ENCODE measurements at places on chromosomes 2 and 18.

GRCh38 chr2:190882856-190883582 lies 2.4 kb downstream of the GLS start:
- no peak for DNase-seq

- DNase-seq: no peak
Measured at GRCh38 chr18:2083691-2084090, 487.6 kb downstream of the METTL4 start.

DNA sequence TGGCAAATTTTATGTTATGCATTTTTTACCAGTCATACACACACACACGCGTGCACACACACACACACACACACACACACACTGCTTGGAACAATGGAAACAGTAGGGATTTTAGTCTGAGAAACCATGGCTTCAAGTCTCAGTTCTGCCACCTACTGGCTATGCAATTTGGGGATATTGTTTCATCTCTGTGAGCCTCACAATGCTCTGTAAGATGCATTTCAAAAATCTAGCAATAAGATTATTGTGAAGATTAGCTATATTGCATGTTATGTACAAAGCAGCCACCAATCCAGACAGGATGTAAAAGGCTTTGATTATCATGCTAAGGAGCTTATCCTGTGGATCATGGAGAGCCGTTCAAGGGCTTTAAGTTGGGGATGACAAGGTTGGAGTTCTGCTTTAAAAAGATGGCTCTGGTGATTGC lies 401.4 kb downstream of the NBAS start:
- no peak for DNase-seq

- no peak for DNase-seq
Measured at GRCh38 chr2:55118643-55119083, 68.4 kb upstream of the RTN4 start.

DNA sequence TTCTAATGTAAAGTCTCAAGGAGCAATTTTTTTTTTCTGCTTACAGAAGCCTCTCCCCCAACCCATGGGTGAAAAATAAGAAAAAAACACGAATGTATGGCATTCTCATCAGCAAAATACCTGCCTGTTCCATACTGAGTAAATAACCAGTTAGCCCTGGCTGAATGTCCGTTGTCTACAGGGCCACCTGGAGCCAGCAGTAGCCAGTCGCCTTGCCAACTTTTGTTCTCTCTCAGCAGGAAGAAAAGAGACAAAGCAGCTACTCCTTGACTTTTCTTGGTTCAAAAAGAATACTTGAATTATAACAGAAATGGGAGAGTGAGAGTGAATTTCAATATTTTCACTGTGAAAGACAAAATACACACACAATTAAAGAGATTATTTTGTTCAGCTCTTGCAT lies 532.9 kb upstream of the CRIM1 start:
- DNase-seq: no peak

GRCh38 chr2:95231723-95232122 lies 24.4 kb downstream of the ZNF892 start:
- DNase-seq: no peak

DNA sequence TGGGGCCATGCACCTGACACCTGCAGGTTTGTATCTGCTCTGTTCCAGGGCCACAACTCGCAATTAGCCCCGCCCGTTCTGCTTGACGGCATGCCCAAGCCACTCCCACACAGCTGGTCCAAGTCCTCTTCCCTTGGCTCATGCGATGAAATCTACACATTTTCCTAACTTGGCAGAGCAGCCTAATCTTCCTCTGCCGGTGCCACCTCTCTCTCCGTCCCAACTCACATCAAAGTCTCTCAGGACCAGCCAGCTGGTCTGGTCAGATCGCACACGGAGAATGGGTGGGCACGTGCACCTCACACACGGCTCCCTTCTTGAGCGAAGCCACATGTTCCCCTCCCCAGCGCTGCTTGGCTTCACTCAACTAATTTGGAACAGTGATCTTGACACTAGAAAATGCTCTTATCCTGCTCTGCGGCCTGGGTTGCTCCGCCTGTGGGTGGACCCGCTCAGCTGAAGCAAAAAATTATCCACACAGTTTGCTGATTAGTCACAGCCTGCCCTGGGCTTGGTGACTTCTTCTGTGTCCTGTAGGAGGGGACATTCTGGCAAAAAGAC lies 176.7 kb downstream of the NRP2 start:
- no peak for DNase-seq

DNA sequence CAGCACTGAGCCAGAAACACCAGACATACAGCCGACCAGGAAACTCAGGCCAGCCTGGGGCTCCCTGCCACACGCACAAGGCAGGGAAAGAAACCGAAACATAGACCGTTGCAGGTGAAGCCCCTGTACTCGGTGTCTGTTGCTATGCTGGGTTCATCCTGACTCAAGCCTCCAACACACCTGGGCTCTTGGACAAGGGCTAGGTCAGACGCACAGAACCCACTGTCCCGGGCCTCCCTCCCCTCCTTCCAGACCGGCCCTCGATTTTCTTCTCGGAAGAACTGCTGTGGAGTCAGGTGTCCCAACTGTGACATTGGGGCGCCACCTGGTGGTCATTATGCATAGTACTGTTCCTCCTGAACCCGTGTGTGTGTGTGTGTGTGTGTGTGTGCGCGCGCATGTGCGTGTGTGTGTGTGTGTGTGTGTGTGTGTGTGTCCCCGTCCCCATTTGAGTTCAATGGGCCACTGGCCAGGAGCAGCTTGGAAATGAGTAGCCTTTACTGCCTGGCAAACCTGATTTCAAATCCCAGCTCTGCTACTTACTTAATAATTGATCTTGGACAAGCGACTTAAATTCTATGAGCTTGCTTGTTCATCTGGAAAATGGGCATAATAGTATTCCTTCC lies 55.4 kb upstream of the GLI2 start:
- DNase-seq: peak; percentile 16

DNA sequence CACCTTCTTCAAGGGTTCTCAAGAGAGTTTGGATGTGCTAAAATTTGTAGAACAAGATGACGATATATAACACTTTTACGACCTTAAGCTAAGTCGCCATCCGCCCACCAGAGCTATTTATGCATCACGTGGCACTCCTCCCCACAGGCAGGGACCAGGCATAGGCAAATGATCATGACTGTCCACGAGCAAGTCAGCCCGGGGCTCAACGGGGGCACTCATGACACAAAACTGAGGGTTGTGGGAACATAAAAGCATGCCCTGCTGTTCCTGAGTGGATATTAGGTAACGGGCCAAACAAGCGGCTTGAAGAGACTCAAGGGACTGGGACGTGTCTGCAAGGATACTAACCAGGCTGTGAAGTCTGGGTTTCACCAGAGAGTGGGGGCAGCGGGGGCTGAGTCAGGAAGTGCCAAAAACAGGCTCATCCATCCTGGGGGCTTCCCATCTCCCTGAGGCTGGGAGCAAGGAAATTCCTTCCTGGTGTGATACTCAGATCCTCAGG lies 58.1 kb downstream of the FAM178B start:
- DNase-seq: no peak

DNA sequence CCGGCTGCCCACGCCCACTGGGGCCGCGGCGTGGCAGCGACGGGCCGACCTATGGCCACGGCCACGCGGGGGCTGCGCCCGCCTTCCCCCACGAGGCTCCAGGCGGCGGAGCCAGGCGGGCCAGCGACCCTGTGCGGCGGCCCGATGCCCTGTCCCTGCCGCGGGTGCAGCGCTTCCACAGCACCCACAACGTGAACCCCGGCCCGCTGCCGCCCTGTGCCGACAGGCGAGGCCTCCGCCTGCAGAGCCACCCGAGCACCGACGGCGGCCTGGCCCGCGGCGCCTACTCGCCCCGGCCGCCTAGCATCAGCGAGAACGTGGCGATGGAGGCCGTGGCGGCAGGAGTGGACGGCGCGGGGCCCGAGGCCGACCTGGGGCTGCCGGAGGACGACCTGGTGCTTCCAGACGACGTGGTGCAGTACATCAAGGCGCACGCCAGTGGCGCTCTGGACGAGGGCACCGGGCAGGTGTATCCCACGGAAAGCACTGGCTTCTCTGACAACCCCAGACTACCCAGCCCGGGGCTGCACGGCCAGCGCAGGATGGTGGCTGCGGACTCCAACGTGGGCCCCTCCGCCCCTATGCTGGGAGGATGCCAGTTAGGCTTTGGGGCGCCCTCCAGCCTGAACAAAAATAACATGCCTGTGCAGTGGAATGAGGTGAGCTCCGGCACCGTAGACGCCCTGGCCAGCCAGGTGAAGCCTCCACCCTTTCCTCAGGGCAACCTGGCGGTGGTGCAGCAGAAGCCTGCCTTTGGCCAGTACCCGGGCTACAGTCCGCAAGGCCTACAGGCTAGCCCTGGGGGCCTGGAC lies 253.2 kb downstream of the GLI2 start:
- no peak for DNase-seq

GRCh38 chr2:33425161-33425560 lies 51.3 kb upstream of the RASGRP3 start:
- DNase-seq: no peak

- DNase-seq: no peak
Measured at GRCh38 chr18:22211657-22212056, 42.3 kb downstream of the GATA6 start.

All from esophagus squamous epithelium (tissue), 5 donors.